ENCODE measurements at places on chromosomes 4 and X.

- no peak overlapping the region for H3K4me3 ChIP-seq
- no peak overlapping the region for H3K27ac ChIP-seq
- no peaks in the 10 kb centered on the region for H3K4me1 ChIP-seq
- no peaks in the 10 kb centered on the region for H3K27me3 ChIP-seq
- H3K36me3 ChIP-seq, result no peaks in the 10 kb centered on the region
Measured at GRCh38 chrX:115906276-115906675, 264.3 kb upstream of the AGTR2 start.

GRCh38 chr4:162061214-162061613 is 102.6 kb downstream of the FSTL5 start:
- H3K27ac ChIP-seq, result no peak overlapping the region
- no peaks in the 10 kb centered on the region for H3K36me3 ChIP-seq
- no peak for DNase-seq
- H3K4me3 ChIP-seq, result no peak overlapping the region
- H3K4me1 ChIP-seq, result no peaks in the 10 kb centered on the region

GRCh38 chr4:78166622-78167021 is 109.5 kb downstream of the FRAS1 start:
- H3K4me3 ChIP-seq, result no peak overlapping the region
- H3K4me1 ChIP-seq, result no peaks in the 10 kb centered on the region
- H3K27ac ChIP-seq, result no peak overlapping the region

GRCh38 chrX:148909758-148910157 is 409.3 kb downstream of the AFF2 start:
- H3K4me3 ChIP-seq, result no peak overlapping the region
- no peak for DNase-seq
- no peaks in the 10 kb centered on the region for H3K36me3 ChIP-seq
- no peak overlapping the region for H3K27ac ChIP-seq
- no peaks in the 10 kb centered on the region for H3K4me1 ChIP-seq

DNA sequence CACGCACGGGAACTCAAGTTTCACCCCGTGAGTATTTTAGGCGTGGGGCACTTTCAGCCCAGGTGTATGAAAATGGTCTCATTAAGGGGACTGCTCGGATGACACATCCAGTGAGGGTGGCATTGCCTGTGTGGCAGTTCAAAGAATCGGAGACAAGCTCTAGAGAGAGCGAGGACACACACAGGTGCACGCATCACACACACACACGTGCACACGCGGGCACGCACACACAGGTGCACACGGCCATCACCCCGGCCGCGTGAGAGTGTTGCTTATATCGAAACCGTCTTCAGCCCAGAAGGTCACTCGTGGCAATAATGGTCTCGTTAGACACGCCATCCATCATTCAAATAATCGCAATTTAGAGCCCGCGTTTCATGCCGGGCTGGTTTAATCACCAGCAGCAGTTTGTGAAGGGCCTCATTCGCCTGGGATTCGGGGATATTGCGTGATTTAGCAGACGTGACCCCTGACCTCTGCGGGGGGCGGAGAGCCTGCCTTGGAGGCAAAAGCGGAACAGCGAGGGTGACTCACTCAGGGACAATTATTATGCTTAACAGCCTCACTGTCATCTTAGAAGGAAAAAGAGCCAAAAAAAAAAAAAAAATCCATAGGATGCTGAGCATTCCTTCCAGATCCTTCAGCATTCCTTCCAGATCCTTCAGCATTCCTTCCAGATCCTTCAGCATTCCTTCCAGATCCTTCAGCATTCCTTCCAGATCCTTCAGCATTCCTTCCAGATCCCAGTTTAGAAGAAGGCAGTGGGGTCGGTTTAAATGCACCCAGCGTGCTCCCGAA is 89.4 kb upstream of the PPP2R3B start:
- H3K27me3 ChIP-seq, result no peaks in the 10 kb centered on the region
- H3K27ac ChIP-seq, result no peak overlapping the region
- no peaks in the 10 kb centered on the region for H3K36me3 ChIP-seq

- H3K27ac ChIP-seq, result no peak overlapping the region
- no peaks in the 10 kb centered on the region for H3K36me3 ChIP-seq
- H3K27me3 ChIP-seq, result no peaks in the 10 kb centered on the region
- H3K4me3 ChIP-seq, result no peak overlapping the region
- H3K4me1 ChIP-seq, result peaks cover 8% of the 10 kb centered on the region
- no peak for DNase-seq
Measured at GRCh38 chrX:110087485-110088356, 84.8 kb downstream of the TMEM164 start.

DNA sequence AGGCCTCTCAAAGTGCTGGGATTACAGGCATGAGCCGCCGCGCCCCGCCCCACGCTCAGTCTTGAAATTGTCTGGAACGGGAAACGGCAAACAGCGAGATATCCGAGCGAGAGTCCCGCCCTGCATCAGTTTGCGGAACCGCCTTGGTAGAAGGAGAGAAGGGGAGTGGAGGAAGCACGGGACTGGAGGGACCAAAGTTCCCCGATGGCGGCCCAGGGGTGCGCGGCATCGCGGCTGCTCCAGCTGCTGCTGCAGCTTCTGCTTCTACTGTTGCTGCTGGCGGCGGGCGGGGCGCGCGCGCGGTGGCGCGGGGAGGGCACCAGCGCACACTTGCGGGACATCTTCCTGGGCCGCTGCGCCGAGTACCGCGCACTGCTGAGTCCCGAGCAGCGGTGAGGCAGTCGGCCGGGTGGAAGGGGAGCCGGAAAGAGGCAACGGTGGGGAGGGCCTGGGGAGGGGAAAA is at the start of gene BST1:
TSS of gene BST1 (plus strand) at position 125 of the 463 bp plus-strand sequence. CDS start at position 205, 80 bp downstream.
- peaks cover 7% of the 10 kb centered on the region for H3K4me1 ChIP-seq
- H3K27ac ChIP-seq, result peak within 1 kb of the TSS; percentile 58
- no peak for DNase-seq
- no peaks in the 10 kb centered on the region for H3K27me3 ChIP-seq
- peak within 1 kb of the TSS; percentile 75 for H3K4me3 ChIP-seq

GRCh38 chrX:123648028-123648810 is 84.6 kb downstream of the THOC2 start:
- no peak overlapping the region for H3K4me3 ChIP-seq
- H3K27me3 ChIP-seq, result no peaks in the 10 kb centered on the region
- no peak for DNase-seq

- H3K4me1 ChIP-seq, result no peaks in the 10 kb centered on the region
- no peak overlapping the region for H3K27ac ChIP-seq
- no peaks in the 10 kb centered on the region for H3K27me3 ChIP-seq
- no peaks in the 10 kb centered on the region for H3K36me3 ChIP-seq
Measured at GRCh38 chr4:26459756-26460530, 30.3 kb downstream of the CCKAR start.

GRCh38 chr4:73718375-73719373 is 21.7 kb upstream of the CXCL8 start:
- H3K27me3 ChIP-seq, result no peaks in the 10 kb centered on the region
- H3K4me3 ChIP-seq, result no peak overlapping the region
- no peaks in the 10 kb centered on the region for H3K36me3 ChIP-seq
- no peak overlapping the region for H3K27ac ChIP-seq
- no peak for DNase-seq

DNA sequence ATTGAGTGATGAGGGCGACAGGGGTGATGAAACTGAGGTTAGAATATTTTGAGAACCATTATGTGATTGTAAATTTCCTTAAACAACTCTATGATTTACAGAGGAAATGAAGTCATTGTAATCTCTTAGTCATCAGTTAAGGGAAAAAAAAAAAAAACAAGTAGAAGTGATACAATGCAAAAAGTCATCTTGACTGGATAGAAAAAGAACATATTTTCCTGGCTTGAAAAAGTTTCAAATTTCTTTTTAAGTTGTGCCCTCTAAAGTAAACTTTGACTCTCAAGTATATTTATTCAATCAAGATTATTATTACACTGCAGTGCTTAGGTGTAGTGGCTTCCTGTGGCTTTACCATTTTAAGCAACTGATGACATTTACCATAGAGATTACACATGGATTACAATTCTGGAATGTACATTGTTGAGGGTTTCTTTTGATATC is 40.6 kb downstream of the GABRB1 start:
- H3K4me1 ChIP-seq, result no peaks in the 10 kb centered on the region
- no peak for DNase-seq
- no peak overlapping the region for H3K27ac ChIP-seq
- H3K27me3 ChIP-seq, result no peaks in the 10 kb centered on the region
- H3K36me3 ChIP-seq, result no peaks in the 10 kb centered on the region

DNA sequence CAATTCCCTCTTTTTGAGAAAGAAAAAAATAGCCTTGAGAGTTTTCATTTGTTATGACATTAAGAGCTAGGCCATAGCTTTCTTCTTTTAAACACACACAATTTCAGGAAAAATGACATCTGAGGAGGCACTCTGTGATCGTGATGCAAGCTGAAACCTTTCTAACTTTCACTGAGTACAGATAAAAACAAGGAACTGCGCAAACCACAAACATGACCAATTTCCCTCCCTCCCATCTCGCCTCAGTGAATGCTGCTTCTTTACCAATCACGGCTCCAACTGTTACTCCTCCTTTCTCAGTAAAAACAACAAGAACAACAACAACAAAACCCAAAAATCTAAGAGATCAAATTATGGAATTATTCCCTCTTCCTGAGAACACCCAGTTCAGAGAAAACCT is 626.8 kb downstream of the TLL1 start:
- H3K27me3 ChIP-seq, result no peaks in the 10 kb centered on the region
- H3K4me3 ChIP-seq, result no peak overlapping the region
- H3K36me3 ChIP-seq, result no peaks in the 10 kb centered on the region
- no peaks in the 10 kb centered on the region for H3K4me1 ChIP-seq
- no peak for DNase-seq

DNA sequence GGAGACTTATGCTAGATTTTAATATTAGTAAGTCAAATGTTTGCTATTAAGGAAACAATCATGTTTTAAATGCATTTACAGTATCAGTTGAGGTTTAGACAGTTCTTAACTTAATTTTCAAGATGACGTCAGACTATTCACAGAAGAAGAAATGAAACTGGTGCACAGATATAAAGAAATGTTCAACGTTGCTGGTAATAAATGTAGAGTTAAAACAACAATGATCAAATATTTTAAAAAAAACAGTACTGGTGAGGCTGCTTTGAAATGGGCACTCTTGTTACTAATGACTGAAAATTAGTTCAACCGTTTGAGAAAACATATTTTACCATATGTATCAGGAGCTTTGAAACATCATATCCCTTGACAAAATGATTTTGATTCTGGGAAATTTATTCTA is 44.2 kb downstream of the ABHD18 start:
- no peak for DNase-seq
- H3K36me3 ChIP-seq, result peaks cover 8% of the 10 kb centered on the region
- H3K27me3 ChIP-seq, result no peaks in the 10 kb centered on the region
- no peak overlapping the region for H3K27ac ChIP-seq
